RCC 7860 (cell line): ENCODE measurements at places on chromosomes 4 and X.

DNA sequence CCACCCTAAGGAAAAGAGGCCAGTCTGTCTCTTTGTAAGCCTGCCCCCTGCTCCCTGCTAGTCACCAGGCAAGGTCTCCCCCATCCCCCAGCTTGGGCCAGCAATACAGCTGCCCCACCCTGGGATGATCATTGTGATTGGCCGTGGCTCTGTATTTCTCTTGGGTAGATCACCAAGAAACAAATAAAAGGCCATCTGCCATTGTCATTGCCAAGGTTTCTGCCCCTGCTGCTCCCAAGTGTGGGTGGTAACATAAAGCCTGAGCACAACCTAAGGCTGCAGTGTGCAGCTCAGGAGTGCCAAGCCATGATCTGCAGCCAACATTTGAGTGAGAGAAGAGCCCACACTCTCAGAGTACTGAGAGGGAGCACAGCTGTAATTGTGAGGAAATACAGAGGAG, 241.0 kb upstream of the POF1B start:
- no peak for DNase-seq

- DNase-seq = no peak
These were observed 8.4 kb upstream of the MAB21L2 start for GRCh38 chr4:150573534-150573933.

DNA sequence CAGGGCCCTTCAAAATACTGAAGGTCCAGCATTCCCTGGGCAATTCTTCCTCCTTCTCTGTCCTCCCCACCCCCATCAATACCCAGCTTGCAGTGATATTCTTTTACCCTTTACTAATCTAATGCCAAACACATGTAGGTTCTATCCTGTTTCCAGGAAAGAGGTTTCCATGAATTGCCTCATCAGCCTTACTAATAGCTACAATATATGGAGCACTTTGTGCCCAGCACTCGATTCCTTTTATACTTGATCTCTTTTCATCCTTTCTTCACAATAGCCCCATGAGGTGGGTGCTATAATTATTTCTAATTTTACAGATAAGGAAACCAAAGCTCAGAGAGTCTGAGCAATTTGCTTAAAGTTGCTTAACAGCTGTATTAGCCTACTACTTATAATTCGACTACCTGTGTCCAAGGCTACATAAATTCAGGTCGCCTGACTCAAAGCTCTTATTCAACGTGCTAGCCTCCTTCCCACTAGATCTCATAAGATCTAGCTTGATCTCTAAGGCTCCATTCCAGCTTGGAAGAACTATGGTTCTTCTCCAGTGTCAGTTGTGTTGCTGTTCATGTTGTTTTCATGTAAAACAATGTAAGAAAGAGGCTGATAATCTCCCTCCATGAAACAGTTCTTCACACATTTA, 229.6 kb upstream of the PGRMC2 start:
- peak; percentile 9 for DNase-seq

DNA sequence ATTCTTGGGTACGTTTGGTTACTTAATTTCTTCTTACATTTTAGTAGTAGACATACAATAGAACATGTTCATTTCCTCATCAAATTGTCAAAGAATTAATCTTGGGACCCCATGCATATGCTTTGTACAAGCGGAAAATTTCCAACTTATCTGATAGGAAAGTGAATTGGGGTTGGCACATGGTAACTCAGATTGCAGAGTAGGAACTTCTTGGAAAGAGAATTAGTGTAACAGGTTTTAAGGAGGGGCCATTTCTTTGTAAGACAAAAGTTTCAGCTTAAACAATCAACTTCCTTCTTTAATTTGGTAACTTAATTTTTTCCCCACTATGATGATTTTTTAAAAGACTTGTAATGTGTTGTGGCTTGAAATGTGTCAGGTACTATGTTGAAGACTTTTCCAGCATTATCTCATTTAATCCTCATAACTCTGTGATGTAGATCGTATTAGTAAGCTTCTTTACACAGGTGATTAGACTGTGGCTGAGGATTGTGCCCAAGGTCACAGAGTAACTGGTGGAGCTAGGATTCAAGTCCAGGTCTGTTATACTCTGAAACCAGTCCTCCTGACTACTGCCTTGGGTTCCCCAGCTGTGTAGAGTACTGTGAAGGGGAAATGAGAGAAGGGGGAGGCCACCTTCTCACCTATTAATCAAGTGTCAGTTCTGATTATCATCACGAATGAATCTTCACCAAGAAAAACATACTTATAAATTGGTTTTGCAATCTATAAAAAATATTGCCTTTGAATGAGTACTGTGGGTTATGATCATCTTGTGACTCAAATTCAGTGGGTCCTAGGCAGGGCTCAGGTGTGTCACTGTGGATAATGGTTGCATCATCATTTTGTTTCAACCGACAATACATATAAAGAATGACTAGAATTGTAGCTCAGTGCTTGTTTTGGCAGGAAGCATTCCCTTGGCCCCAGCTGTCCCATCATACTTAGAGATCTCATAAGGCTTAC, 4.3 kb downstream of the GK start:
- DNase-seq = no peak

DNA sequence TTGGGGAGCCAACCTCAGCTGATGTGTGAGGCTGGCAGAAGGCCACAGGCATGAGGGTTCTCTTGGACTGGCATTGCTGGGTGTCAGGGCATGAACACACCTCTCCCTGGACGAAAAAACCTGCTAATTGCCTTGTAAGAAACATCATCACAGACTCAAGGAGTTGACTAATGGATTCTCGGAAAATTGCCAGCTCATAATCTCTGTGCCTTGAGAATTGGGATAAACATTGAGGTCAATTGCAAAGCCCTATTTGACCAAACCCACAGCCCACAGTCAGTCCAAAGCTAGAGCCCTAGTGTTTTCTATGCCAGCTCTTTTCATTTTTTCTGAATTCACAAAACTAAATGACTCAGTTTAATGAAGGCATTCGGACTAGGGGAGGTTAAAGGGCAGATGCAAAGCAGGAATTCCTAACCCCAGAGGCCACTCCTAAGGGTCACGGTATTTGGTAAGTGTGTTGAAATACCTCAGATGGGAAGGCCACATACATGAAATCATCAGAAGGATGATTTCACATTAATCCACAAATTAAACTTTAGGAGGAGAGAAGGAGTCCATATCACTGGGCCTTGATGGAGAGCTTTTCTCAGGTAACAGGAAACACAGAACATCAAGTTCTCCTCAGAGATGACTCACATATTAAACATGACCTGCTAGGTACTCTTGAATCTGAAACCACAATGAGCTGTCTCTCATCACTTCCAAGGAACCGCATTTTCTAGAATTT, 39.0 kb upstream of the RASL11B start:
- peak; percentile 95 for DNase-seq

GRCh38 chrX:132737743-132738142, 220.7 kb downstream of the HS6ST2 start:
- DNase-seq = no peak

GRCh38 chrX:68421636-68422035, 11.7 kb downstream of the OPHN1 start:
- DNase-seq = no peak

DNA sequence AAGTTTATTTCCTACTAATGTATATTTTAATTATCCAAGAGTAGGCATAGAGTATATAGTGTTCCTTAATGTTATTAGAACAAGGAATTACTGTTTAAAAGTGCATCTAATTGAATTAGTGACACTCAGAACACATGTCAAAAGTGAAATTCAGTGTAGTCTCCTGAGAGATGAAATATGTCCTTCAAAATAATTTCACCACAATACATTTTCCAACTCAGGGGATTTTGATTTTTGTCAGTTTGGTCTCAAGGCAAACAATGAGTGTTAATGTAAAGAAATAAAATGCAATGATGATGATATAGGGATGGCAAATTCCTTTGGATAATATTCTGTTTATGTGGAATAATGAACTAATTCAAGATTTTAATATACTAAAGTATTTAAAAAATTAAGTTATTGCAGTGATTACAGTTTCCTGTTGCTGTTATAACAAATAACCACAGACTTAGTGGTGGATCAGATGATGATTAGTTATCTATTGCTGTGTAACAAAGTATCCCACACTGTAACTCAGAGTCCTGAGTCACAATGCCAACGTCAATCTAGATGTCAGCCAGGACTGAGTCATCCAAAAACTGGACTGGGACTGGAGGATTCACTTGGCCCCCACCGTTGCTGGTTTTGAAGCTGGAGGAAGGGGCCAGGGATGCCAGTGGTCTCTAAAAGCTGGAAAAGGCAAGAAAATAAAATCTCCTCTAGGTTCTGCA, 148.0 kb upstream of the SLC7A11 start:
- DNase-seq = peak; percentile 33

- DNase-seq = no peak
These were observed 95.6 kb downstream of the PHOX2B start for GRCh38 chr4:41652971-41653370.

- no peak for DNase-seq
These were observed 180.3 kb downstream of the DCLK2 start for GRCh38 chr4:150258569-150258968.

DNA sequence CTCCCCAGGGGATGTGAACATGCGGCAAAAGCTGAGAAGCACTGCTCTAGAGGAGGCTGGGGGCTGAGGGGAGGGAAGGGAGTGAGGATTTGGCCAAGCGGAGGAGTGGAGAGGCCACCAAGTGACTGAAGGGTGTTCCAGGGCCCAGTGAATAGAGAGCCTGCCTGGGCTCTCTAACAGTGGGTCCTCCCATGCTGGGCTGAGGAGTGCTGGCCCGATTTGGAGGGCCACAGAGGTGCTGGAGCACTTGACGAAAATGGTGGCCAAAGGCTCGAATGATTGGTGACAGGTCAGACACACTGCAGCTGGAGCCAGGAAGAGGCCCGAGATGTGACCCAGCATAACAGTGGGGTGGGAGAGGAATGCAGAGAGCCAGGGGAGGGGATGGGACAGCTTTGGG, 37.5 kb upstream of the MAP3K15 start:
- no peak for DNase-seq

DNA sequence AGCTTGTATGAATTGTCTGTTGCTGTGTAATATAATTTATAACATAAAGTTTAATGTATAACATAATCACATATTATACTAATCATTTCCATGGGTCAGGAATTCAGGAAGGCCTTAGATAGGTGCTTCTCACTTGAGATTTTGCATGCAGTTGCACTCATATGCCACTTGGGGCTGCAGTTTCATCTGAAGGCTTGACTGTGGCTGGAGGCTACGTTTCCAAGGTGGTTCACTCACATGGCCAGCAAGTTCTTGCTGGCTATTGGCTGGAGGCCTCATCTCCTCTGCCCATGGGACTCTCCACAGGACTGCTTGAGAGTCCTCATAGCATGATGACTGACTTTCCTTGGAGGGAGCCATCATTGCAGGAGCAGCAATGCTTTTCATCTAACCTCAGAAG, 53.4 kb upstream of the STX18 start:
- DNase-seq = no peak

- no peak for DNase-seq
These were observed 73.7 kb downstream of the GATB start for GRCh38 chr4:151687021-151687640.

GRCh38 chr4:182225257-182225852, 17.8 kb upstream of the TENM3 start:
- no peak for DNase-seq

- no peak for DNase-seq
These were observed 19.8 kb downstream of the PSMD10 start for GRCh38 chrX:108071578-108071977.

DNA sequence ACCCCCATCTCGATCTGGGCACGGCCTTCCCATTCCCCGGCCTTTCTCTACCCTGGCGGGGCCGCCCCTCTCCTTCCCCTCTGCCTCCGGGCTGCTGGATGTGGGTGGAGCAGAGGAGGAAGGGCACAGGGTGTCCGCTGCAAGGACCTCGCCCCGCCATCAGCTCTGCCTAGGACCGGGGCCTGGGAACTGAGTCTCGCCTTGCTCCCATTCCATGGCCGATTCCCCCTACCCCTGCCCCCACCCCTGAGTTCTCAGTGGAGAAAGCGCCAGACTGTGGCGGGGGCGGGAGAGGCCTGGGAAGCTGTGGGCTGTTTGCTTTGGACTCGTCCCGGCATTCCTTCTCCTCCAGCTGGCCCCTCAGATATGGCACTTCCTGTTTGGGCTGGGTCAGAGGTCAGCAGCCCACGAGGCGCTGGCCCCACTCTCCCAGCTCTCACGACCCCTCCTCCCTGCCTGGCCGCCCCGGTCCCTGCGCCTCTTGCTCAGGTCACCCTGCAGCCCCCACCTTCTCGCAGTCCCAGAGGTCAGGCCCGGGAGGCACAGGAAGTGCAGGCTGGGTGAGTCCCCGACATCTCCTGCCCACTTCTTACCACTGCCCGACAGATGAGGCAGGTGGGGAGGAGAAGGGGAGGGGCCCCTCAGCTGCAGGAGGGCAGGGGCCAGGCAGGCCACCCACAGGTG, 6.4 kb upstream of the BGN start:
- DNase-seq = no peak

- no peak for DNase-seq
These were observed 102.5 kb upstream of the GALNTL6 start for GRCh38 chr4:171710743-171711142.

DNA sequence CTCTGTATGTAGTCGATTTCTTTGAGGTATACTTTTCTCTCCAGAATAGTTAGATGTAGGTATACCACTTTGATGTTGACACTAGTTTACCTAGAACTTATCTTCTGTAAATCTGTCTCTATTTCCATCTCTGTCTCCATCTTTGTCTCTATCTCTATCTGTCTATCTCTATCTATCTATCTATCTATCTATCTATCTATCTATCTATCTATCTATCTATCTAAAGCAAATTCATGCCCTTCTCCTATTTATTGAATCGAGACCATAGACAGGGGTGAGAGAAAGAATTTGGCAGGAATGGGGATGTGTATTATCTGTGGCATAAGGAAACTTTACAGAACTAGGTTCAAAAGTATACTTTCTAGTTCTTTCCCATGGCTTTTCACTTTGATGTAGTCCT, 21.4 kb downstream of the HPRT1 start:
- no peak for DNase-seq

- DNase-seq = no peak
These were observed 11.6 kb downstream of the ARHGAP24 start for GRCh38 chr4:85486425-85487086.

GRCh38 chr4:4306920-4307319, 16.9 kb downstream of the ZBTB49 start:
- DNase-seq = no peak
